ENCODE measurements at places on chromosomes 3 and 15.

DNA sequence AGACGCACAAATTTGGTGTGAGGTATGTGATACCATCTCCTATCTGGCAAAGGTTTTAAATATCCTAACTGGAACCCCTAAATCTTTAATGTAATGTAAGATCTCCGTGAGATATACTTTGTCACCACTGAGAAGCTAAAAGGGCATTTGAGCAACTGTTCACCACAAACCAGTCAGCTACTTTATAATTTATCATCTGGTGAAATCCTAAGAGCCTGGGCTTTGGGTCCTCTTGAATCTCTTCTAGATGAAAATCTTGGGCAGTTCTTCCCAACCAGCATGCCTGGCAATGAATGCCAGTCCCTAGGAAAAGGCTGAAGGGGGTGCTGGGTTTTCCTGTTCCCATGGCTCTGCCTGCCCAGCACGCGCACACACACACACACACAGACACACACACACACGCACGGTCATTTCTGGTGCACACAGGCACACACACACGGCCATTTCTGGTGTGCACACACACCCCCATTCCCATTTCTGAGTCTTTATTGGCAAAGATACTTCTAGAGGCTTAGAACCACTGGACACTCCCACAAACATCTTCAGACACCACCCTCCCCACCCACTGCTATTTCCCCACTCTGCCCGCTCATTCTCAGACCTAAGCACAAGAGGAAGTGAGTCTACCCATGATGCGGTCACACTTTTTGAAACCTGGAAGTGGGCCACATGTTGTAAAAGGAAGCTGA lies 72.6 kb downstream of the MYO1E start:
- peak; percentile 86 for DNase-seq

GRCh38 chr3:23331141-23331935 lies 128.2 kb downstream of the UBE2E2 start:
- DNase-seq, result no peak

- no peak for DNase-seq
Observed at GRCh38 chr3:142417302-142417701, 30.5 kb downstream of the XRN1 start.

- DNase-seq, result no peak
Observed at GRCh38 chr3:96465521-96465920, 348.9 kb upstream of the EPHA6 start.

DNA sequence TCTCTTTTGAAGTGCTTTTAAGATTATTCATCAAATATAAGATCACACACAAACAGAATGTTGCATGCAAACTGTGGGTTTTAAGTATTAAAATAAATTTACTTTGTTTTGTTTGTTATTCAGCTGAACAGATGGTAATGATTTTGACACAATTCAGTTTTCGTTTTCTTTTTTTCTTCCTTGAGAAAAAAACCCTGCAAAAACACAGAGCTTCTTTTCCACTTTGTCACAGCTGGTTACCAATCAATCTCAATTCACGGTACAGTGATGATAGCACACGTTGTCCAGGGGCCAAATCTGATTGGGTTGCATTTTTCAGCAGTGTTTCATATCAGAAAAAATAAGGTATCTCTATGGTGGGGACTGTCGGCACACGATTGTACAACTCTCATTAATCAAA lies 473.6 kb downstream of the ROBO2 start:
- DNase-seq, result no peak

GRCh38 chr3:189233225-189233858 lies 61.6 kb downstream of the TPRG1 start:
- peak; percentile 70 for DNase-seq

DNA sequence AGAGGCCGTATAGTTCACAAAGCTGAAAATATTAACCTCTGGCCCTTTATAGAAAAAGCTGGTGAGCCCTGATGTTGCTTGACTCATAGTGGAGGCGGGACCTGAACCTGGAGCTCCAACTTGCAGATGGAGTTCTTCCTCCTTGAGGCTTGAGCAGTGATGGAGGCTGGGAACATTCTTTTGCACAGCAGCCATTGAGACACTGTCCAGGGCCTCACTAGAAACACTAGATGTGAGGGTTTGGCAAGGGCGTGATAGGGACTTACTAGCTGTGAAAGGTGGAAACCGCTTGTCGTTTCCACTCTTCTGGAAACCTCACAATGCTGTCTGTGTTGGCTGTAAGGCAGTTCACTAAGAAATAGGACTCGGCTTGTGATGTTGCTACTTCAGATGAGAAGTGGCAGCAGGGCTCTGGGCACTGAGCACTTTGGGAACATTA lies 12.5 kb downstream of the SMAD6 start:
- DNase-seq, result no peak

- DNase-seq, result no peak
Observed at GRCh38 chr15:72230197-72231065, 559 bp downstream of the PKM start.

DNA sequence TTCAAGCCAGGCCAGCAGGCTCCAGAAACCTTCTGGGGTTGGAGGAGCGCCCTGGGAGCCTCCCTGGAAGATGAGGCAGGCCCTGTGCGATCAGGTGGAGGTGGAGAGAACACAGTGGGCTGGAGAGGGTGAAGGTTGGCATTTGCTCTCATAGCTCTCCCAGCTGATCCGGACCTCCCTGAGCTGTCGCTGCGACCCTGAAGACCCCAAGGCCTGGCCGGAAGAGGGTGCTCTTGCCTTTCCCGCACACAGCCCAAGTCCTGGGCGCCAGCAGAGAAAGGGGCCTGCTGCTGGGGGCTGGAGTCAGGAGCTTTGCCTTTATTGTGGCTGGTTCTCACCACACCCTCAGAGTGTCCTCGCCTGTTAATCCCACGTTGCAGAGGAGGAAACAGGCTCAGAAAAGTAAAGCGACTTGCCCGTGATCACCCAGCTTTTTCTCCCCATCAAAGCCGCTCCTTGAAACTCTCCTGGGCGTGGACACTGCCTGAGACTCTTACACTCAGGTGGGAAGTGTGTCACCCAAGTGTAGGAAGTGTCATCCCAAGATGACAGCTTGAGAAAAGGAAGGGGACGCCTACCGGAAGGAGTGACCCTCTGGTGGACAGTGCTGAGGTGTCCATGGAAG lies 8.6 kb upstream of the RPL29 start:
- DNase-seq, result no peak

- DNase-seq, result no peak
Observed at GRCh38 chr3:145550522-145550921, 610.5 kb downstream of the PLOD2 start.

- no peak for DNase-seq
Observed at GRCh38 chr15:42191610-42192346, 16.3 kb downstream of the VPS39 start.

DNA sequence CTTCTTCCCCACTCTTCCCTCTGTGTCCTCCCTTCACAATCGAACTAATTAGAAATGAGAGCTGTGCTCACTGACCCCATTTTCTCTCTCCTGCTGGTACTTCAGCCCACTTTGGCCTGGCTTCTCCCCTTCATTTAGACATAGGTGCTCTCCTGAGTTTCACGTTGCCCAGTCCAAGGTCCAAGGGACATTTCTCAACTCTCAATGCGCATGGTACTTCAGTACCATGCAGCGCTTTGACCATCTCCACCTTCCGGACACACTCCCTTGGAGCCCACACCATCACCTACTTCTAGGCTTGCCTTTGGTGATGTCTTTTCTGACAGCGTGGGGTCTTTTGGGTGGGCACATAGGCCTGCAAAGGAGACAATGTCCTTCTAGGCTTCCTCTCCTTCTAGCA lies 99.7 kb downstream of the ABHD5 start:
- no peak for DNase-seq

- no peak for DNase-seq
Observed at GRCh38 chr3:63972987-63973386, 50.3 kb downstream of the PSMD6 start.

GRCh38 chr3:8328967-8329366 lies 172.7 kb upstream of the LMCD1 start:
- DNase-seq, result no peak

DNA sequence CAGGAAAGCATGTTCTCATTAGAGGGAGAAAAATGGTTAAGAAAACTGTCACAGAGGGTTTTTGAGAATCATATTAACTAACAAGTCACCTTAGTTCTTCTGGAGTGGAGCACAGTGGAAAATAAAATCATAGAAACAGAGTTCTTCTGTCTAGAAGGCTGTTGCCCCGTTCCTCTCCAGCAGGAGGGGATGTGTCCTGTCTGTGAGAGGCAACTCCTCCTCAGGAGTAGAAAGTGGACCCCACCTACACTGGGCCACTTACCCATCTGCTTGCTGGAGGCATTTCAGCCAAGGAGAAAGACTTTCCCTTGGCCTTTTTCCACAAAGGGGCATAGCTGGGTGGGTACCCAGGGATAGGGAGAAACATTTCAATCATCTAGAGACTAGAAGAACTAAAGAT lies 106.6 kb downstream of the SSR3 start:
- peak; percentile 46 for DNase-seq

GRCh38 chr3:32457971-32458471 lies 44.6 kb downstream of the CMTM6 start:
- no peak for DNase-seq

DNA sequence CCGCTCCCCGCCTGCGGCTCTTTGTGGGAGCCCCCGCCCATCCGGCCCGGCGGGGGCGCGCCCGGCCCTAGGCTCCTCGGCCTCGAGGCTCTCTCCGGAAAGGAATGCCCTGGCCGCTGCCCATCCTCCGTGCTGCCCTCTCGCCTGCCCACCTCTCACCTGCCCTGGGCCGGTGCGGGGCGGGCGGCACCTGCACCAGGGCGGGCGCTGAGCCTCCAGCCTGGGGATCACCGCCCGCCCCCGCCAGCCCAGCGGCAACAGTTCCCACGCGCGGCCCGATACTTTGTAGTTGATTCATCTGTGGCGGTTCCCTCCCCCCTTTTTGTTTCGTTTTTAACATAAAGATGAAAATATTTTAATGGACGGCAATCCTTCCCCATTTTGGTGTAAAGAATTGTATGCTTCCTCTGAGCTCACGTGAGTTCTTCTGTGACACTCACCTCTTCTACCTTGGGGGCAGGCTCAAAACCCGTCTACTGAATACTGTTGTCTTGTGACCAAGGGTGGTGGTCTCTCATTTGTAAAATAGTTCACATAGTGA lies 1.9 kb downstream of the KLF13 start:
- no peak for DNase-seq

DNA sequence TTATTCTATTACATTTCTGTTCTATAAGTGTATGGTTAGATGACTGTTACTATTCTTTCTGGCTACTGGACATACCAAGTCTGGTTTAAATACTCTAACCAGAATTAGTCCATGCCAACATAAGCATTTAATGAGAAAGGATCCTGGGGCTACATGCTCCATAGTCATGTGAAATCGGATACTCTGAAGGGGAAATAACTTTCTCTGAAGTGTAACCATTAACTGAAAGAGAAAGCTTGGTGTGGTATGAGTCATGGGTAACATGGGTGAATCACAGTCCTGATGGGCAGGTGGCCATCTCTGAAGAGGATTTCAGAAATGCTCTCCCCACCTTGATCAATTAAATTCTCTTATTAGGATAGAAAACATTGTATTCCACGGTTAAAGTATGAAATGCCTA lies 69.4 kb downstream of the FHIT start:
- peak; percentile 76 for DNase-seq

DNA sequence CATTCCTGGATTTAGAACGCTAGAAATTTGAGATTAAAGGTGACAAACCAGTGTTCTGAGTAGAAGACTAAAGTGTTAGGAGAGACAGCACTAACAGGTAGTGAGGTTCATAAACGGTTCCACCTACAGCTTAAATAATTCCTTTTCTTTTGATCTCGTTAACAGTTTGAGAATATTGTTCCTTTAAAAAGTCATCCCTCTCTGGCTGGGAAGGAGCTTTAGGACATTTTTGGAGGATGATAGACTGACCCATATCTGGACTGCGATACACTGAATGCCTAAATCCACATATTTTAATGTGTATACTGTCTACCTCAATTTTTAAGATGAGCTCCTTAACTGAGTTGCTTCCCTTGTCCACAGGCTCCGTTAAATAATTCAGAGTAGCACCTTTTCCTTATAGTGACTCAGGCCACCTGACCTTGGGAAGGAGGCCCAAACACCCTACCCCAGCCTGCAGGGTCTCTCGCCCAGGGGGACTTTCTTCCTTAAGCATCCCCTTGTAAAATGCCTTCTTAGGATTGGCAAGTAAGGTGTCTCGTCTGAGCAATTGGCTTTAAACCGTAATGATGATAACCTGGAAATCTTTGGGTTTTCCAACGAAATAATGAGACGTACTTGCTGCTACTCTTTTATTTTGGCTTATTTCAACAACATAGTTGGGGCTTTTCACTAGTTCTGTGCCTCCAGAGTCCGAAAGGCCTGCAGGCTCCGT lies 3.3 kb downstream of the TRIM71 start:
- no peak for DNase-seq

DNA sequence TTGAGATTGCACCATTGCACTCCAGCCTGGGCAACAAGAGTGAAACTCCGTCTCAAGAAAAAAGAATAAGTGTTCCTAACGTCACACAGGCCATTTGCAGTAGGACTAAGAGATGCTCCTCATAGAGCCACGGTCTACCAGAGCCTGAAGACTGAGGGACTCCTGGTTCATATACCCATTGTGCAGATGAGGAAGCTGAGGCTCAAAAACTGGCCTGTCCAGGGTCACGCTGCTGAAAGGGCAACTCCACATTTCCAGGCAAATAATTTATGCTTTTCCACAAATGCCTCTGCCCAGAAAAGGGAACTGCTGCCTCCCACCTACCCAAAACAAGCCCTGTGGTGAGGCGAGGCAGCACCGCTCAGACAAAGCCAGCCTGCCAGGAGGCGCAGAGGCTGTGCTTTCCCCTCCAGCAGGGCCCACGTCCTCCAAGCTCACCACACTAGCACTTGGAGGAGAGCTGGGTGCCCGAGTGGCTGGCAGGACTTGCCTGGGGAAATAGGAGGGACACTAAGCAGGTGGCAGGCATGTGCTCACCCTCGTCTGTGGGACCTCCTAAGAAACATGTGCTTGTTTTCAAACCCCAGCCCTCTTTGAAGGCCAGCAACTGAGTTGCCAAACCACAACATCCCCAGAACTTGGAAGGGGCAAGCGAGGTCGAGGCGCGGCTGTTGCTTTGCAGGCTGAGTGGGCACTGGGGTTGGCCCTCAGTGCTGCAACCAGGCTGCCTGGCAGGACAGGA lies 195.6 kb downstream of the XXYLT1 start:
- DNase-seq, result no peak
